Body of pancreas (tissue), 4 donors: ENCODE measurements at places on chromosomes 5 and 9. TPM values are rescaled to one million over a fixed set of nuclear protein-coding genes. Genes with fewer than 3 reads are reported as not detected.

DNA sequence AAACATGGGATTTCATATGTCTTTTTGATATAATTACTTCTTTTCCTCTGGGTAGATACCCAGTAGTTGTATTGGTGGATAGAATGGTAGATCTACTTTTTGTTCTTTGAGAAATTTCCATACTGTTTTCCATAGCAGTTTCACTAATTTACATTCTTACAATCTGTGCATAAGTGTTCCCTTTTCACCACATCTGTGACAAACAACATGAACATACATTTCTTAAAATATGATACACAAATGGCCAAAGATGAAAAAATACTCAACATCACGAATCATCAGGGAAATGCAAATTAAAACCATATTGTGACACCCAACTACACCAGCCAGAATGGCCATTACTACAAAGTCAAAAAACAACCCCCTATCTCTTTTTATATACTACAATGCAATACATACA, 1778.5 kb upstream of the ACO1 start:
- DNase-seq: no peak

- DNase-seq: no peak
These were observed 239.6 kb upstream of the TUSC1 start for GRCh38 chr9:25917731-25918362.

DNA sequence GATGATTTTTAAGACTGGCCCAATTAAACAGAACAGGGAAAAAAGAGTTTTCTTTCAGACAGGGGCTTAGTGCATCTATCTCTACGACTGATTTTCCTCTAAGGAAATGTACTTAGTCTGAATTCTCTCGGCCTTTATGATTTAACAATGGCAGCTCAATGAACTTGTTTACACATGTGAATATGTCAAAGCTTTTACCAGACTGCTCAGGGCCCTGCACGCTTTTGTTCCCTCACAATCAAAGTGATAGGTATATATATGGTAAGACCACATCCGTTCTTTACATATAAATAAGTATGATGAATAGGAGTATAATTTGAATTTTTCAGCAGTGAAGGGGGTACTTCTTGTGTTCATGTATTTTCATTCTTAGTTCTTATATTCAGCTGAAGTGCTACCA, 27.6 kb downstream of the LEAP2 start:
- no peak for DNase-seq

PHF24 gene
- total RNA-seq: not detected

GPR150 gene
- total RNA-seq: 3.3 TPM

TYRP1 gene
- not detected for total RNA-seq

DNA sequence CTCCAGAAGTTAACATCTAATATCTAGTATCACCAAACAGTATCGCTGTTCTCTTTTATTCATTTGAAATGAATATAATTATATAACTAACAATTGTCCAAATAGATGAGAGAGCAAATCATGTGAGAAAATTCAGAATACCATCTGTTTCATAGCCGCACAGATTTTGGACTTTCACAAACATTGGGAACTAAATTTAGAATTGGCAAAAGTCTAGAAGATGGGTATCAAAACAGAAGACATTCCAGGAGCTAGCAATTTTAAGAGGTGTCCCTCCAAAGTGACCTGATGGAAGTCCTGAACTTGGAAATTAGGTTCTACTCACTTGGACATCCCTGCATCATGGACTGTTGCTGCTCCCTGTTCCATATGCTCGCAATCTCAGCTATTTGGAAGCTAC, 57.0 kb upstream of the FSD1L start:
- DNase-seq: no peak

DNA sequence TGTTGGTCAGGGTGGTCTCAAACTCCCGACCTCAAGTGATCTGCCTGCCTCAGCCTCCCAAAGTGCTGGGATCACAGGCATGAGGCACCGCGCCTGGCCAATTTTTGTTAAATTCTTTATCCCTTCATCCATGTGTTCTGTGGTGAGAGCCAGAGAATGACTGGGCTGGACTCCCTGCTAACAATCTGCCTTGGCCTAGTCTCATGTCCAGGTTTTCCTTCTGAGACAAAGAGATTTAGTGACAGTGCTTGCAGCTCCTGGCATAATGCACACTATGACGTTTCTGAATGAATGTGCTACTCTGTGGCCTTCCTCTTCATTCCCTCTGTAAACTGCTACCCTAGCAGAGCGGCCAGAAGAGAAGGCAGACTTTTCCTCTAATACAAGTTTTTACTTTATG, 79.3 kb downstream of the FOXD1 start:
- no peak for DNase-seq

DNA sequence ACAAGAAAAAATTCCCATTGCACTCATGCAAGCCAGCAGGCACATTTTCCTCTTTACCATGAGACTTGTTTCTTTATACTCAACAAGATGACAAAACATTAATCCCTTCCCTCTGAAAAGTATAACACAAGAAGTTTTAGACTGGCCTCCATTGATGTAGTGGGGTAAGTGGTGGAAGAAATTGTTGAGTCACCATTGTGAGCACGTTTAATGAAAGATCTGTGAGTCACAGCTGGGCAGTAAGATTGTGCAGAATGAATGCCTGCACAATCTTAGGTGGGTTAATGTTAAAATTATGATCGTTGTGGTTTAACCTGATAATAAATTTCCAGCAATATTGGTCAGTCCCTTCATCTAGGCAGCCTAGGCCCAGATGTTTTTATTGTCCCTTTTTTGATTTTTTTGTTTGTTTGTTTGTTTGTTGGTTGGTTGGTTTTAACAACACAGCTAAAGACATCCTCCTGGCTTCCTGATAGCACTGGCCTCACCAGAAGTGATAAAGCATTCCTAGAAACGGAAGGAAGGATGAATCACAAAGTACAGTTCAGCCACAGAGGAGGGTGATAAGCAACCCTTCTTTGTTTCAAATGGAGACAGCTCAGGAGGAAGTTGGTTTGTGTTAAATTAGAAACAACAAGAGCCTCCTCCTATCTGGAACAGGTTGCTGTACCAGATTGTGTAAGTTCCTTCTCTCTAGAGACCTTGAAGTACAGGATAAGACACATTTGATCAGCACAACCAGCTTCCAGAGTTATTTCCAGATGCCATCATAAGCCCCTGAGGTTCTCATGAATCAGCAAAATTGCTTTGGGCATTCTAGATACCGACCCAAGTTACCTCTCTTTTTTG, 40.3 kb downstream of the SLC24A2 start:
- DNase-seq: no peak

- DNase-seq: no peak
These were observed 548.2 kb upstream of the CLINT1 start for GRCh38 chr5:158406884-158407823.

DNA sequence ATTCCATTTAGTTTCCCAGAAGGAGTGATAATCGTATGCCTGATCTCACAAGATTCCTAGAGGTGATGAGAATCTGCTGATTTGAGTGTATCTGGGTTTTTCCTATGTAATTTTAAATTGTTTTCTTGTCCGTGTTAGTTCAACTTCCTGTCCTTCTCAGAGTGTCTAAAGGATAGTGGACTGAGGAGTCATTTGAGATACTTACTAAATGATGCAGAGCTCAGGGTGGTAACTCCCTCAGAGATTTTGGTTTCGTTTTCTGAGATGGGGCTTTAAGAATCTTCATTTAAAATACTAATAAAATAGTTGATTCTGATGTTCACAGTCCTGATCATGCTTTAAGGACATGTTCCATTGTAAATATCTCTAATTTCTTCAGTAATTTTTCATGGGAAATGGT, 30.3 kb downstream of the MELK start:
- no peak for DNase-seq

DNA sequence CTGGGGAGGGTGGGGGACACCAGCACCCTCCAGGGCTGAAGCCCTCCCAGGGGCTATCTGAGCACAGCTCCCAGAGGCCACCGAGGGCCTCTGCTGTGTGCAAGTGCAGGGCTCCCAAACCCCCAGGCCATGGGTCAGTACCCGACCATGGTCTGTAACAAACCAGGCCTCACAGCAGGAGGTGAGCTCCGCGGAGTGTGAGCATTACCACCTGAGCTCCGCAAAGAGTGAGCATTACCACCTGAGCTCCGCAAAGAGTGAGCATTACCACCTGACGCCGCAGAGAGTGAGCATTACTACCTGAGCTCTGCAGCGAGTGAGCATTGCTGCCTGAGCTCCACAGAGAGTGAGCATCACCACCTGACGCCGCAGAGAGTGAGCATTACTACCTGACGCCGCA, 152.9 kb upstream of the IRX2 start:
- DNase-seq: no peak

C9 gene
- not detected for total RNA-seq

DNA sequence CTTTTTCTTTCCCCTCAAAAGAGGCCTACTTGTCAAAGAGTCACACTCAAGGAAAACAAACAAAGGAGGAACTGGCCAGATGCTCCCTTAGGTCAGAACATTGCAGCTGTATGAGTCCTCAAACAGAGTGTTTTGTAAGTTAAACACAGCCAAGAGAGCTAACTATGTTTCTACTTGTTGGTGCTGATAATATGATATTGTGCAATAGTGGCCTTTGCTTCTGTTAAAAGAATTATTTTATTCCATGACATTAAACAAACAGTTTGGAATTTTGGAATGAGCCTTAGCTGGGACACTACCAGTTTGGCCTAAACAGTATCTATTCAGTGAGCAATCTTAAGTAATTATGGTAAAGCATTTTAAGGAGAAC, 56.0 kb upstream of the TPD52L3 start:
- peak; percentile 53 for DNase-seq

ENHO gene
- not detected for total RNA-seq

DNA sequence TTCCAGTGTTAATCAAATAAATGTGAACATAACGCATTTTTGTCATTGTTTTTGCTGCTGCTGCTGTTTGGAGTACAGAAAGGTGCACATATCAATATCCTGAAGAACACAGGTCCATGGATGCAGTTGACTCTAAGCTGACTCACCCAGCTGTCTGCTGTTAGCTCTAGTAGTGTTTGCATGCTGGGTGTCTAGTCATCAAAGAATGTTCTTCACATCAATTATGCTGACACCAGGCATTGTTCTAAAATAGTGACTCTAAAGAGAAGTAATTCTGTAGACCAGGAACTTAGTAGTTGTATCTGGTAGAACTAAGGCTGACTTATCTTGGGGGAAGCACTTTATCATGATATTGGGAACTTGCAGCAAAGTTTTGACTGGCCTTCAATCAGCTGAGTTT, 55.7 kb upstream of the DPYSL3 start:
- DNase-seq: no peak

ARHGEF28 gene
- total RNA-seq: 63.0 TPM

DNA sequence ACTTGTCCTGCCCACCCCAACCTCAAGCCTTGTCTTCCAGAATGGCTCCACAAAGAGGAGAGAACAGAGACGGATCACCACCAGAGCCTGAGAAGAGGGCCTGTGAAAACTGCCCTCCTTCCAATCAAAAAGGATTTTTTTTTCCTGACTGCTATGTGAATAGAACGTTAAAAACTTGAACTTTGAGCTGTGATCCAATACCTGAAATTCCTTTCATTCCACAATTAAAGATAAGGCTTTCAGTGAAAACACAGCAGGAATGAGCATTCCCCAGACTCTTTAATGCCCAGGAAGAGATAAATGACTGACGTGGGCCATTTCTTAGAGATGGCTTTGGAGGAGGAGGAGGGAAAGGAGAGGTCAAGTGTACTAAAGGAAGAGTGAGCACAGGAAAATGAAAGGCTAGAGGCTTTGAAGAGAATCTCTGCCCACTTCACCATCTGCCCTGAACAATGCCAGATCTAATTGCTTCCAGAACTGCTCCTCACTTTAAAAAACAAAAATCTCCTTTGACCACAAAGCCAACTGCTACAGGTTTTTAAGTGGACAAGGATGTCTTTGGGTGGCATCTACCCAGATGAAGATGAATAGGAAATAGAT, 177.9 kb upstream of the MAP3K1 start:
- DNase-seq: no peak

FCN2 gene
- total RNA-seq: not detected

DNA sequence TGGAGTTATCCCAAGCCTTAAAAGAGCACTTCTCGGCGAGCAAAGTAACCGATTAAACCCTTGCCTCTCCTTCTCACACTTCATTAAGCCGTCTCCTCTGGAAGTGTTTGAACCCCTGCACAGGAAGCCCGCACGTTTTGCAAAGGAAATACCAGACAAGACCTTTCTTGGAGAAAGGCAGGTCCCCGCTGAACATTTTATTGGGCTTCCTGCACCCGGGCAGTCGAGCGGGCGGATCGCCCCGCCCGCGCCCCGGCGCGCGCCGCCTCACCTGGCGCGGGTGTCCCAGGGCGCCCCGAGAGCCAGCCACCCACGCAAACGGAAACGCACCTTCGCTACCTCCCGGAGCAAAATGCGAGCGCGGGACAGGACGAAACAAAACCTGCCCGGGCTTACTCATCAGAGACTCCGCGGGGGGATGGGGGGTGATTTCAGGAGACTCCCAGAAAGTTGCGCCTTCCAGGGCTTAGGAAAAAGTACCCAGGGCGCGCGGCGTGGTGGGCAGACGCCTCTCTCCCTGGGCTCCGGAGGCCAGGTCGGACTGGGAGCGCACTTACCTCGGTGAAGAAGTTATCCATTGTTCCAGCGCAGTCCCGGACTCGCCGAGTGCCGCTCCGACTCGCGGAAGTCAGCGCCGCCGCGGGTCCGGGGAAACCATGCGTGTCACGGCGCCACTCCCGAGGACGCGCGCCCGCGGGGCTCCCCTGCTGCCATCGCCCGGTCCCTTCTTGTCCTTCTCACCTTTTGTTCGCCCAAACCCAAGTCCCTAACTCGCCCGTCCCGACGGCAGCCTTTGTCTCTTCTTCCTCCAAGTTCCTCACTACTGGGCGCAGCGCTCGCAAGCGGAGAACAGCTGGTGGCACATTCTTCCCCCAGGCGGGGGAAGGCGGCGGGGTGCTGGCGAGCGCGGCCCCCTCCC, 598 bp downstream of the MYO10 start:
- peak; percentile 66 for DNase-seq

DNA sequence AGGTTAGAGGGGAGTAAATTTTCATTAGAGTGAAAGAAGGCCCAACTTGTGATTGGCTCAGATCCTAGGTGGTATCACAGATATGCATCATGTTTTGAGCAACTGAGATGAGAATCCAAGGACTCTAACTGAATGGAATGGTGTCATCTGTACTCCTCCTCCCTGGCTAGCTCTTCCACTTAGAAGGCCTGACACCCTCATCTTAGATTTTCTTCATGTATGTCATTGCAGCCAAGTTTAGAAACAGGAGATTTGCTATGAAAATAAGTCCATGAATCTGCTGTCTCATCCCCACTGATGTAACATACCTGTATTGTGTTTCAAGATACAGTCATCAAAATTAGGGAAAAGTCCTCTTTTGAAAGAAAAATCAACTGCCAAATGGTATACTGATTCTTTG, 54.4 kb downstream of the ITGA1 start:
- DNase-seq: no peak

DNA sequence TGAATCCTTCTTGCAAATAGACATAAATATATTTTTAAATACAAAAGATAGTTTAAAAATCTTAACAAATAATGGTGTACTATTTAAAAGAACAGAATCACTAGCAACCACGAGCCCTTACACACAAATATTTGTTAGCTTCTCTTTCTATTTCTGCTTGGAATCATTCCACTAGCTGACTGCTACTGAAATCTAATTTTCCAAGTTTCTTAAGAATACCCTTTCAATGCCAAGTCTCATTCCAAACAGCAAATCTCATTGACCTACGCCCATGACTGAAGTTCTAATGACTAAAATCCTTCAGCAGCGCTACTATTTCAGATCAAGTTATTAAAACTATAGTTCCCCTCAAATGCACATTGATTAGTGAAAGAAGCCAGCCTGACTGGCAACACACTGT, 13.2 kb upstream of the PPP1R2B start:
- no peak for DNase-seq
